Caudate nucleus (tissue), 63 donors: ENCODE measurements at places on chromosomes 6 and 20.

GRCh38 chr6:102631921-102632320, 1238.4 kb downstream of the GRIK2 start:
- DNase-seq: no peak

GRCh38 chr6:14501240-14501639, 383.7 kb downstream of the CD83 start:
- peak; percentile 4 for DNase-seq

GRCh38 chr20:796921-797320, 28.6 kb upstream of the SLC52A3 start:
- DNase-seq: no peak

DNA sequence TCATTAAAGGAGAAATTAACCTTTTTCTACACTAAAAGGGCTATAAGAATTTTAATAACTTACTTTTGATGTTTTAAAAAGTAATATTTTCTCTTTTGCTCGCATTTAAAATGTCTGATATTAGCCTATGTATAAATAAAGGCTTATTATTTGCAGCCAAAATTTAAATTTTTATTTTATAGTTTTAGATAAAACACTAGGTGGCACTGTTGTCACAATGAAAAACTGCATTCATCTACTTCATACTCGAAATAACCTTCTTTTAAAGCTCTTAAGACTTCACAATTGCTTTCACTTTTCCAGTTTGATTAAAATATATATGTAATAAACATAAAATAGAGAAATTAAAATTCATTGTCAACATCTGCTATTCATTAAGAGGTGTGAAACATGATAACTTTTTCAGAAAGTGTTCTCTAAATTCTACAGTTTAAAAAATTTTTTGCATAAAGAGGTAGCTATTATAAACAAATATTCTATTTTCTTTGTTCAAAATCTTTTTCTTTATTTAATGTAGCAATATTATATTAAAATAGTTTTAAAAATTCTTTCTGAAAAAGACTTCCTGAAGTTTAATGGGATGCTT, 78.8 kb upstream of the DEFB112 start:
- no peak for DNase-seq

GRCh38 chr6:104595311-104595820, 264.4 kb downstream of the HACE1 start:
- no peak for DNase-seq

DNA sequence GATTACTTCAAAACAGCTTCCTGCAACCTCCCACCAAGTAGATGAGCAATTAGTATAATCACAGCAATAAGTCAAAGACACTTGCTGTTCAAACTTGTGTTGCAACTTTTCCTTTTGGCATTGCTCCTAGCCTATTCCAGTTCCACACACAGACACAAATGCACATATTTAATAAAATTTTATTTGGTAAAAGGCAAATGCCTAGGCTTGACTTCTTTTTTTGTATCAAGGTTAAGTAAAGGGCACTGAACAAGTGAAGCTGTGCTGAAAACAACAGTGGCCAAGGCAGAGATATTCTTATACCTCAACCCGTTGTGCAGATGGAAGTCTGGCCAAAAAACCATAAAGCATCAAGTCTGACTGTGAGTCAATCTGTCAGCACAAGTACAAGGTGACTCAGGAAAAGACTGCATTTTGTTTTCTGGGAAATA, 708.4 kb upstream of the CITED2 start:
- DNase-seq: no peak

DNA sequence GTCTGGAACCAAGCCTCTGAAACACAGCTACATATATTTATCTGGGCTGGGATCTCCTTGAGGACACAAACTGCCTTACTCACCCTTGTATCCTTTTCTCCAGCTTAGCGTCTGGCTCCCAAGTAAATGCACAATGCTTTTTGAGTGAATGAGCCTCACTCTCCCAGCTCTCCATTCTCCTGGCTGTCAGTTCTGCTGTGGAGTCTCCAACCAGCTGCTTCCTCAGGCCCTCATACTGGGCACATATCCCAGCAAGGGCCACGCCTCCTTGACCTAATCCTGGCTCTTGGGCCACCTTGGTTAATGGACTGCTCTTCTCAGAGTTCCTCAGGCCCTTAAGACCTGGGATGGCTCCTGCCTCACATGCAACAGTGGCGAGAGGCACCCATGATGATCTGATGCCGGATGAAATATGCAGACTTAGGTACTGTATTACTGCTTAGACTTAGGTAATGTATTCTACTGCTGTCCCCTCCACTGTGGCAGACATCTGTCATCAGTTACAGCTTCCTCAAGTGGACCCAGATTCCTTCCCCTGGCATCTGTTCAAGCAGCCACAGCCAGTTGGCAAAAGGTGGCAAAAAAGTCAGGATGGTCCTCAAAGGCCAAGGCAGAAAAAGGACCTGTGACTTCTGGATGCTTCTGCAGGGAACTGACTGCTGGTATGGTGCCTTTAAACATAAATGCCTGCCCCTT, 16.5 kb downstream of the SNHG17 start:
- peak; percentile 24 for DNase-seq

DNA sequence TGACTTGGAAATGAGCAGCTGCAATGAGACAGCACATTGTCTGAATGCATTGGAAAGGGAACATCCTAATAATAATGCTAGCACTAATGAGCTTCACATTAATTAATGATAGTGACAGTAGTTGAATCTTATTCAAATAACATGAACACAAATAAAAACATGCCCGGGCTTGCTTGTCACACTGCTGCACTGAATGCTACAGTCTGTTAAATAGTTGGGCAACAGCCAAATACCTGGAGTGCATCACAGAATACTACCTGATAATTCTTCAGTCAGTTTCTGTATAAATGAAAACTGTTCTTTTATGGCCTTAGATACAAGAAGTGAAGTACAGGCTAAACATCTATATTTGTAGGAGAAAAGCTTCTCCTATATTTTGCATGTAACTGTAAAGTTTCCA, 458.7 kb downstream of the RNF144B start:
- DNase-seq: no peak

DNA sequence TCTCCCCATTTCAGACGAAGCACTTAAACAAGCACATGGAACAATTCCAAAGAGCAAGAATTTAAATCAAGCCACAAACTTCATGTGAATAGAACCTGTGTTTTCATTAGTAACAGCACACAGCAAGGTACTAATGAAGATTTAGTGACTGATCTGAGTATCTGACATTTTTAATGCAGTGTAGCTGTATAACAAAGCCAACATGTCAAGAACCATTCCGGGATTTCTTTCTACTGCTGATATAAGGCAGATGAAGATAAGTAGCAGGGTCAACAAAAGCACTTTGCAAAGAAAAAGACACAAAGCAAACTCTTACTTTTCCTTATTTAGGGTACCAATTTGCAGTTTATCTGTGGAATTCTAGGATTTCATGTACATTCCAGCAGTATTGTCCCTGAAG, 11.3 kb downstream of the SLC17A5 start:
- no peak for DNase-seq

DNA sequence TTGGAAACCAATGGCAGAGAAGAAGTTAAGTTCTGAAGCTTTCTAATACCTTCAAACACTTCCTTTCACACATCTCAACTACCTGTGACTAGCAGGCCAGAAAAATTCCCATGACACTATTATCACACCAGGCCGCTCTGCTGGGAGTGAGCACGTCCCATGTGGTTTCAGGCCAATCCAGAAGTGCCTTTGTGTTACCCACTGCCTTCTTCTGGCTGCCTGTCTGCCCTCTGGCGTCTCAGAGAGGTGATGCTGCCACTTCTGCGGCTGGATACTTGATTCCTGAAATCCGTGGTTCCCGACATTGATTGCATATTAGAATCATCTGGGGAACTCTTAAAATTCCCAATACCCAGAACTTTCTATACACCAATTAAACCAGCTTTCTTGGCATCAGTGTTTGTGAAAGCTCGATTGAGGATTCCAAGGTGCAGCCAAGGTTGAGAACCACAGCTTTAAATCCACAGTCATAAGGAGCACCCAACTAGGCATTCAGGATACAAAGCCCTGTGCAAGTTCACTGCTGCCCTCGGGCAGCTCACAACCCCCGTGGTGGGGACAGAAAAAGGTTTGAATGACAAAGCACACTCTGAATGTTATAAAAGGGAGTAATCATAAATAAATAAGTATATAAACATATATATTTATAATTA, 65.6 kb downstream of the STMND1 start:
- no peak for DNase-seq

DNA sequence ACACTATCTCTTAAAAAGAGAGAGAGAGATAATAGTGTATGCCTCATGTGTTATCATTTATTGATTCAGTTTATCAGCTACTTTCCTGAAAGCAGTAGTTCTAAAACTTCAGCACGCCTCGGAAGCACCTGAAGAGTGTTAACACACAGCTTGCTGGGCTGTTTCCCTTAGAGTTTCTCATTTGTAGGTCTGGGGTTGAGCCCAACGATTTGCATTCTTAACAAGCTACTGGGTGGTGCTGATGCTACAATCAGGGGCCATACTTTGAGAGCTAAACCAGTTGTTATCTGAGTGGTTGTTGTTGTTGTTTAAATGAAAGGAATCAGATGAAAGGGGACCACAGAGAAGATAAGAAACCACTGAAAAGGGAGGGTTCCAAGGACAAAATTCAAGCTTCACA, 32.6 kb downstream of the SIM1 start:
- no peak for DNase-seq

GRCh38 chr6:105909106-105909505, 177.0 kb upstream of the PRDM1 start:
- no peak for DNase-seq

DNA sequence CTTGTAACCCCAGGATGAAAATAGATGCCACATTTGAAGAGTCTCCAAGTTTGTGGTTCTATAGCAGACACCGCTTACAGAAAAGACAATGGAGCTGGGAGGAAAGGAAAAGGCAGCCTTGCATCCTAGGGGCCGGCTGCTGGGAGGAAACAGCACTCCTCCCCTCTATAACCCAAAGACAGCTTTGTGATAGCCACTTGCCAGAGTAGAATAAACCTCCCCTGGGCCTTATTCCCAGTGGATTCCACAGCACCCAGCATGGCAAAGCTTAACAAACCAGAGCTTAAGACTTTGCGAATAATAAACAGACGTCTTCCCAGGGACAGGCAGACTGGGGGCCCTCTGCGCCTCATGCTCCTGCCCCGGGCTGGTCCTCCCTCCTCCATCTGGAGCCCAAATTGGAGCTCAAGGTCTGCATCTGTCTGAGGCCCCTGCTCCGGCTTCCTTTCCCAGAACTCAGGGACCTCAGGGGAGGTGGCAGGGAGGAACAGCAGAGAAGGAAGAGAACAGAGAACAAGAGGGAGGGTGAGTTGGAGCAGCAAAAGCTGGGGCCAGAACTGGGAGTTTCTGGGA, 8.8 kb upstream of the TAF8 start:
- no peak for DNase-seq

GRCh38 chr6:27295301-27296079, 16.6 kb downstream of the POM121L2 start:
- DNase-seq: no peak

- no peak for DNase-seq
These were observed 71.8 kb downstream of the FOXF2 start for GRCh38 chr6:1461207-1461606.

DNA sequence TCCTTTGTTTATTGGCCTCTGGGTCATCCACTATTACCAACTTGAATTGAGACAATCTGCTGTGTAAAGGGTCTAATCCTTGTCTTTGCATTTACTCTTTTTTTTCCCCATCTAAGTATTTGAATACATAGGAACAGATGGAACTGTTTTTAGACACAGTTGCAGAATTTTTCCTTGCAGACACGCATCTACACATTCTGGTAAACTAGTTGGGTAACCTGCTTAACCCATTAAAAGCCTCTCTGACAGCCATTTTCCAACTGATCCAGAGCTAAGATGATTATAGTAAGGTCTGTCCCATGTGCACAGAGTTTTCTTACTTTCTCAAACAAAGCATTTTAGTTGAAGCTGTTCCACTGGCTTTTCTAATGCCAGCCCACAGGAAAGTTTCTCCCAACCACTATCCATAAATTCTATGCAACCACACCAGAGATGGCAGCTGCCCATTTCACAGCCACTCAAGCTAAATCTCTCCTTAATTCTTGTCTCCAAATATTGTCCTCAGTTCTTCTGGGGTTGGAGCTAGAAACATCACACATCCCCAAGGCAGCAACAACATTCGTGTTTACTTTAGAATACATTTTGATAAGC, 492.1 kb downstream of the MAFB start:
- DNase-seq: no peak

- no peak for DNase-seq
These were observed 38.0 kb upstream of the VGLL2 start for GRCh38 chr6:117227245-117227962.

DNA sequence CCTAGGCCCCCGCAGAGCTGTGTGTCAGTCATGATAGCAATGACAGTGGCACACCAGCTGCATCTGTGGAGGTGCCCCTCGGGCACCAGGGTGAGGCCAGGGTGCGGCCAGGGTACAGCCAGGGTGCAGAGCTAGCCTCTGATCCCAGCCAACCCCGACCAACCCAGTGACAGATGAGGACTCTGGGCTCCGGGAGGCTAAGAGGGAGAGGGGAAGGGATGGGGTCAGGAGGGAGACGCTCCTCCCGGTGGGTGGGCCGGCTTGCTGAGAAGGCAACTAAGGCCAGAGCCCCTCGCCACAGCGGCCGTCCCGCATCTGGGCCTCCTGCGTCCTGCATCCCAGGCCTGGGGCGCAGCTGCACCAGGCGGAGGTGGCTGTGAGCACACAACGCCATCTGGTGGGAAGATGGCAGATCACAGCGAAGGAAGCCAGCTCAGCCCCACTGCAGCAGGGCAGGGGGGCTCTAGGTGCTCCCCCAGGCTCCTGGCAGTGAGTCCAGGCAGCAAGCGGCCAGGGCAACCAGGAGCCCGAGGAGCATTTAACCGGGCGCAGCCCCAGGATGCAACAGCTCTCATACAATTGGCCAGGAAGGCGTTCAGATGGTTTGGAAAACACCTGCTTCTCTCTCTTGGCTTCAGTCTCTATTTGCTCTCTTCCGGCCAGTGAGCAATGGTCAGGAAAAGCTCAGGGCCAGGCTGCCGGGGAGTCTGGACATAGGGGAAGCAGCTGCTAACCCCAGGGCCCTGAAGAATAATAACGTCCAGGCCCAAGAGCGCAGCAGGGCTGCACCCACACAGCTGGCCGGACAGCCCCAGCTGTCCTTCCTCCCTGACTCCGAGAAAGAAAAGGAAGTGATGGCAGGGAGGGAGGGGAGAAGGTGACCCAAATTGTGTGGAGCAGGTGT, 169.4 kb downstream of the TAF4 start:
- no peak for DNase-seq

DNA sequence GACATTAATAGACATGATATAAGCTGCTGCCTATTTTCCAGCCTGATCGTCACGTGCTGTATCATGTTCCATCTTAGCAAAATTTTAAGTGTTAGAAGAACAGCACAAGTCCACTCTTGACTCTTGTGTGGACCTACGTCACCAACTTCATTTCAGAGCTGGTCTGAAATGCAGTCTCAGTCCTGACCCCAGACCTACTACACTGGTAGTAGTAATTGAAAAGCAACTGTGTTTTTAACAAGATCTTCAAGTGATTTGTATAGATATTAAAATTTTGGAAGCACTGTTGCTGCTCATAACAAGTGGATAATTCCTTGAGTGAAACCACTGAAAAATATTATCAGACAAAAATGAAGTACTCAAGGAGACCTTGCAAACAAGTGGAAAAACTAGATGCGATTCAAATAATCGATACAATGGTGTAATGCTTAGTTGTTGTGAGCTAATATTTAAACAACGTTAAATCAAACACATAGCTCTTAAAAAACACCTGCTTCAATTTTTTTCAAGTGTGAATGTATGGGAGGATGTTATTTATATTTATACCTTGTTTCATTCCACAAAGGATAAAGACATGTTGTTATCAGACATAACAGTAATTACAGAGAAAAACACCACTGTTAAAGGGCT, 110.9 kb upstream of the JAG1 start:
- no peak for DNase-seq
